Lung microvascular endothelial cell (primary cell): ENCODE measurements at places on chromosomes 2 and 18. TPM values are rescaled to one million over a fixed set of nuclear protein-coding genes. Genes with fewer than 3 reads are reported as not detected.

DNA sequence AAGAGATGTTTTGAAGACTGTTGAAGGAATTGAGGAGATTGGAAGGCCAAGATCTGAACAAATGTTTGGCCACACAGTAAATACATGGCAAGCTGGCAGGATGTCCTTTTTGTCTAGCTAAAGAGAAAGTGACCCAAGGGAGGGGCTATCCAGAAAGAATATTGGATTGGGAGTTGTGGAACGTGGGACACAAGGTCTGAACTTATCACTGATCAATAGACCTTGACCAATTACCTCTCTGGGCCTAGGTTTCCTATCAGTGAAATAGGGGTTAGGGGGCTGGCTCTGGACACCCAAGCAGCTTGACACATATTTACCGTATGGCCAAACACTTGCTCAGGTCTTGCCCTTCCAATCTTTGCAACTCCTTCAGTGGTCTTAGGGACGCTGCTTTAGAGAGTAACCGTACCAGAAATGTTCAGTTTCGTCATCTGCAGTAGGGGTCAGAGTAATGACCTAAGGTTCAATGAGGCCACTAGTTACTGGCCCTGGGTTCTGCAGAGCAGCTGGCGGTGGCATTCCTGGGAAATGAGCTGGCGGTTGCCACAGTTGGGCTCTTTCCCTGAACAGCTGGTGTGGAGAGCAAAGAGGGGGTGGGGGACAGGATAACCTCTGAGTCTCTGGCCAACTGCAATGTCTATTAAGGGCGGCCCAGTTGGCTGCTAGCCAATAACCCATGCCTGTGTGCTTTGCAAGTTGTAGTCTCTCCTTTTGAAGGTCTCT lies 70.1 kb upstream of the STPG4 start:
- DNase-seq = peak; percentile 93

DNA sequence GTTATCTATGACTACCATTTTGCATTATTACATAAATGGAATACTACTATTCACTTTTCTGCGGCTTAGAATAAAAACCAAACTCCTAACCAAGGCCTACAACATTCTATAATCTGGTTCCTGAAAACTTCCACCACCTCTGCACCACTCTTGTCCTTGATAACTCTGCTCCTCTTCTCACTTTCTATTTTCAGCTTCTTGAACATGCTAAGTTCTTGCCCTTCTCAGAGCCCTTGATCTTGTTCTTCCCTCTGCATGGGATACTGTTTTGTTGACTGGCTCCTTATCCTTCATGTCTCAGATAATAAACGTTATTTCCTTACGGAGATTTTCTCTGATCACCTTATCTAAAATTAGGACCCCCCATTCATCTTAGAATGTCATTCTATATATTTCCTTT lies 65.5 kb upstream of the WDSUB1 start:
- no peak for DNase-seq

GRCh38 chr2:241351640-241352031 lies 4.4 kb upstream of the FARP2 start:
- DNase-seq = no peak

GRCh38 chr2:226623587-226624368 lies 175.8 kb downstream of the IRS1 start:
- no peak for DNase-seq

DNA sequence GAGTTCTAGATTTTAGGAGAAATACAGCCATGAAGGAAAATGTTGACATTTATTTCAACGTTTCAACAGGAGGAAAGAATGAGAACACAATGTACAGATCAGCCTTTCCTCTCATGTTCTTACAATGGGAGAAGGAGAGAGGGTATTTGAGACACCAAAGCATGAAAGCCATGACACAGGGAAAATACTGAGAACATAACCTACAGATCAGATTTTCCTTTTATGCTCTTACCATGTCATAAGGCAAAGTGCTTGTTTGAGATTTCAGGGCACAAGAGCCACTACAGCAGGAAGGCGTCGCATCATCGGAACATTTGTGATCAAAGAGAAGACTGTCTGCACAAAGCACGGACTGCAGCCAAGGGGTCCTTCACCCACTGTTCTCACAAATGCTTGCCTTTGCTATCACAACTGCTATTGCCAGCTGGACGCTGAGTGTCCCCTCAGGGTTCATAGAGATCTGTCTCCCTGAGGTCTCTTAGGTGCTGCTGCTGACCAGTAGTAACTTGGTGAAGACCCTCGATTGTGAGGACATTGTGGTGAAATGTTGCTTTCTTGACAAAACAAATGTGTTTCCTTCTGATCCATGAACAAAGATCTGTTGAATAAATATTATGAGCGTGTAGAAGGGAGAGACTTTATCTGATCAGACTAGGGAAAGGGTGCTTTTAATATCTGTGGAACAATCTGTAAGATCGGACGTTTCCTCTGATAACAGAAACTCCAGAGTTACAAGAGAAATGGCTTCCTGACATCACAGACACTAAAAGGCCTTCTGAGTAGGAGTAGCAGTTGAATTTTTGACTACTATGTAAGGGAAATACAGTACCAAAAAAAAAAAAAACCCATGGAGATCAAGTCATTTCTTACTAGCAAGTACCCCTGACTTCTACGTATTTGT lies 6.4 kb upstream of the IL1RL1 start:
- DNase-seq = peak; percentile 24

GRCh38 chr18:31041271-31042083 lies 1.1 kb downstream of the DSC3 start:
- no peak for DNase-seq

DNA sequence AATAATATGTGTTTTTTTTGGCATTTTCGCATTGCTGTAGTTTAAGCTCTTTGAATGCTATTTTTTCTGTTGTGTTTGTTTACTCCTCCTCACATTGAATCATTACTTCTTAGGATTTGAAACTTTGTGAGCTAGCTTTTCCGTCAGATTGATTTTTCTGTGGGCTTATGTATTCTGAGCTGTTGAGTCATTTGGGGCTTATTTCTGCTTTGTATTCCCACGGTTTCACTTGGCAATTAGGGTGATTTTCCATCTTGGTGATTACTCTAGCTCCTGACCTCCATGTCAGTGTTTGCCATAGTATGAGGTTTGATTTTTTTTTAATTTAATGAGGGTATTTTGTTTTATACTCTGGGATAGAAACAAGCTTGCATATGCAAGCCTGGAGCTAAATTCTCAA lies 200.0 kb downstream of the CCDC102B start:
- no peak for DNase-seq

DNA sequence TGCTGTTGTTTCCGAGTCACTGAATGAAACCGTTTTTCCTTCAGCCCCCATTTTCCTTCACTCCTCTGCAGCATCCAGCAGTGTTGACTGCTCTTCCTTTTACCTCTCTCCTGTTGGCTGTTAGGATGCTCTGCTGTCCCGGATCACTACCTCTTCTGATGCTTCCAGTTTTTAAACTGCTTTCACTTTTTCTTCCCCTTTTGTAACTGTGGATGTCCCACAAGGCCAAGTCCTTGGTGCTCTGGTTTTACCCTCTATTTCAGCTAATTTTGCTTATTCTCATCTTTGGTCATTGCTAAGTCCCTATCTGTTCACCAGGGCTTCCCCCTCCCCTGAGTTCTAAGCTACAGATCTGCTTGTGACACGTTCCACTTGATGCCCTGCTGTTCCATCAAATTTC lies 39.4 kb upstream of the MAP4K3 start:
- no peak for DNase-seq

GRCh38 chr2:69902213-69902922 lies 8.6 kb downstream of the SNRNP27 start:
- DNase-seq = no peak

DNA sequence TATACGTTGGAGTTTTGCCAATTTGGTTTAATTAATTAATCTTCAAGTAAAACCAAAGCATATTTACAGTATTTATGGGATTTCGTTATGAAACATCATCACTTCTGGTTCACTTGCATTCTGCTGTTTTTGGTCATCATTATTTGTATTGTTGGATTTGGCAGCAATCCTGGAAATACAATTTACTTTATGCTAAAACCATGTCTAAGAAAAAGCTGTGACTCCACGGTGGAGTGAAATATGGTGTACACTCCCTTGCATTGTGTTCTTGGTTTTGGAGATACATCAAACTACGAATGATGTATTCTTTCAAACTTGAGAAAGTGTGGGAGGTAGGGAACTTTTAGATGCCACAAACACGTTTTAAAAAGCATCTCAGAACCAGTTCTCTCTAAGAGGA lies 106.4 kb downstream of the CTAGE1 start:
- peak; percentile 23 for DNase-seq

DNA sequence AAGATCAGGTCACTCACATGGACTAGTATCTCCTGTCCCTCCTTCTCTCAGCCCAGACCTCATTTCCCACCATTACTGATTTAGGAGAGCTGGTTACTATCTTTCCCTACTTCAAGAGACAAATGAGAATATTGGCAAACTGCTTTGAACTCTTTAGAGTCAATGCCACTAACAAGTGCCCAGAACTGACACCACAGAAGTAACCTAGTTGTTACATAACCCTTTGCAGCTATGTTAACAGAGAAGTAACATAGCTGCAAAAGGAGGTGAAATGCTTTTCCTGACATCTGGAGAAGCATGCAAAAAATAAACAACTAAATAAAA lies 30.0 kb downstream of the TGFA start:
- no peak for DNase-seq

- DNase-seq = no peak
Observed at GRCh38 chr2:106038601-106039375, 155.3 kb downstream of the UXS1 start.

DNA sequence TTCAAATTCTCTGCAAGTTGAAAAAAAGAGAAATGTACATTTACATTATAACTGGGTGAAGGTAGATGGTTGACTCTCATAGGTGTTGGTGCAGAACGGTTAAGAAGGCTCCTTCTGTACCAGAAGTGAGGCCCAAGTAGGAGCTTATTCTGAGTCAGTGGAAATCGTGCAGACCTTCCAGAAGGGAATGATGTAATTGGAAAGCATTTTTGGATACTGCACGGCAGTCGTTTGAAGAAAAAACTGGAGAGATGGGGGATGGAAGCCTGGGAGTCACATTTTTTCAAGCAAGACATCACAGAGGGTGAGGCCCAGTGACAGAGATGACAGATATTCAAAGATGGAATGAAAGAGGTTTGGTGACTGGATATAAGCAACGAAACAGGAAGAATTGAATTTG lies 39.4 kb downstream of the HRH4 start:
- DNase-seq = no peak

DNA sequence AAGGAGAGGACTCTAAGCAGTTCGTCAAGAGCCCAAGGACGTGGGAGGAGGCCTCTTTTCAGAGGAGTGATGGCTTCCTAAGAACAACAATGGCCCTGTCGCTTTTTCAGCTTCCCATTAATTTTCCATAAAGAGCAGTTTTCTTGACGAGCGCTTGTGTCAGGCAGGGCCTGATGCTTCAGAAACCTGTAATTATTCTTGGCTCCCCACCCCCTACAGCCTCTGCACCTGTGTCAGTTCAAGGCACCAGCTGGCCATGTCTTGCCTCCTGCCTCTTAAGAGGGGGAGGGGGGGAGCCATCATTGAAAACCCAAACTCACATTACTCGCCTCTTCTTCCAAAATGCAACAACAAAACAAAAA lies 32.3 kb downstream of the KLF7 start:
- peak; percentile 51 for DNase-seq

- DNase-seq = peak; percentile 49
Observed at GRCh38 chr2:37244017-37244416, 12.6 kb downstream of the NDUFAF7 start.

GRCh38 chr18:21599585-21600525 lies 649 bp downstream of the ESCO1 start:
- peak; percentile 50 for DNase-seq

DNA sequence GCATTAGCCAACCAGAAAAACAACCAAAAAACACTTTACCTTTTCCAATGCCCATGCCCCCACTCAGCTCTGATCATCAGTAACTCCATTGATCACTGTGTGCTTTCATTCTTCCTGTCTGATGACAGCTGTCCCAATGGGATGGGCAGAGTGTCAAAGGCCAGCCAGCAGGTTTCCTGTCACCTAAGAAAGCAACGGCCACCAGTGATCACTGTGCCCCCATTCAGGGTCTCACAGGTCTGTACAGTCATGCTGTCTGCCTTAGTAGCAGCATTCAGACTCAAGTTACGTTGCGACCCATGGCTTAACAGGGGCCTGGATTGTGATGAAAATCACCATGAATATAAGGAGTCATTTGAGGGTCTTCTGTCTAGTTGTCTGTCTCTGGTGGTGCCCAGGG lies 184.5 kb downstream of the MGAT5 start:
- peak; percentile 47 for DNase-seq

GRCh38 chr18:67305466-67305865 lies 211.1 kb downstream of the DSEL start:
- peak; percentile 69 for DNase-seq

DNA sequence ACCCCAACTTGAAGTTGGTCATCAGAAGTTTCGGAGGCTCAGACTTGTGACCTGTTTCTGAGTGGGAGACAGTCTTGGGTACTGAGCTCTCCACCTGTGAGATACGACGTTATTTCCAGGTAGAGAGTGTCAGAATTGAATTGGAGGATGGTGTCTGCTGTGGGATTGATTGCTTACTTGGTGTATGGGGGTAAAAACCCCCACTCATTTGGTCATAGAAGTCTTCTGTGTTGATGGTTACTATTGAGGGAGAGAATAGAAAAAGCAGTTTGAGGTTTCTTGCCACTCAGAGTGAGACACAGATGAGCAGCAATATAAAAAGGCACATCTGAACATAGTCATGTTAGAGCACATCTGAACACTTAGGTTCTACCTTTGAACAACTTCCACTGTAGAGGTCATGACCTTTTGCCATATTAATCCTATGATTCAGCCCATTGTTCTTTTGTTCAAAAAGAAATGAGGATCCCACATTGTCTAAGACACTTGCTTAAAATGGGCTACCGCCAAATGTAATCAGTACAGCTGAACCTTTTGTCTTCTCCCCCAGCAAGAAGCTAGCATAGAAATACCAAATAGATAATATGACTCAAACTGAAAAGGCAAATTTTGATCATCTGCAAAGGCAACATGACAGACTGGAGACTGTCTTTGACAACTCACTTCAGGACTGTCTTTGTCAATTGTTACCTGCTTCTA lies 73.3 kb downstream of the NAB1 start:
- DNase-seq = no peak

DNA sequence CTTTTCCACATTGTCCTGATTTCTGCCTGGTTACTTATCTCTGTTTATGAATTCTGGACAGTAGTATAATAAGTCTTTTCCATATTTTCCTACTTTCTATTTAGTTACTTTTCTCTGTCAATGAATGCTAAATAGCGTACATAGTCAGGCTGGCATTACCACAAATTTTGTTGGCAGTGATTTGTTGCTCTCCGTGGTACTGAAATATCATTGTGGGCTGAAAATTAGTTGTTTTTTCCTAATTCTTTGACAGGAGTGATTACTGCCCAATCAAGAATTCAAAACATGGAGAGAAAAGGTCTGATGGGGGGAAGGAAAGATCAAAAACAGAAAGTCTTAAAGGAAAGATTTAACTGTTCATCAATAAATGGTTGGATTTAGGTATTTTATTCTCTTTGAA lies 7.7 kb upstream of the GALNT13 start:
- DNase-seq = no peak

GRCh38 chr2:100272841-100273329 lies 49.4 kb downstream of the LONRF2 start:
- DNase-seq = no peak

IKZF2 gene
- total RNA-seq = 0.65 and 1.4 TPM in 2 replicates

MOB1A gene
- 73.0 and 84.3 TPM in 2 replicates for total RNA-seq

STRN gene
- 13.7 and 19.4 TPM in 2 replicates for total RNA-seq

PMAIP1 gene
- total RNA-seq = 9.2 and 13.7 TPM in 2 replicates

IL18R1 gene
- total RNA-seq = 0.20 and 0.22 TPM in 2 replicates

KYNU gene
- 0.22 TPM in 1 of 2 replicates, not detected in the other for total RNA-seq

UGT1A10 gene
- total RNA-seq = not detected in 2 replicates

CENPA gene
- total RNA-seq = 2.8 and 7.8 TPM in 2 replicates

SP3 gene
- 51.6 and 70.6 TPM in 2 replicates for total RNA-seq

IL18RAP gene
- total RNA-seq = not detected in 2 replicates

DYSF gene
- total RNA-seq = 48.8 and 96.5 TPM in 2 replicates

KCNE4 gene
- total RNA-seq = under 0.01 TPM in 2 replicates

UNC80 gene
- total RNA-seq = 0.20 and 0.65 TPM in 2 replicates
